NCI-H460 (cell line): ENCODE measurements at places on chromosomes 6 and 20.

DNA sequence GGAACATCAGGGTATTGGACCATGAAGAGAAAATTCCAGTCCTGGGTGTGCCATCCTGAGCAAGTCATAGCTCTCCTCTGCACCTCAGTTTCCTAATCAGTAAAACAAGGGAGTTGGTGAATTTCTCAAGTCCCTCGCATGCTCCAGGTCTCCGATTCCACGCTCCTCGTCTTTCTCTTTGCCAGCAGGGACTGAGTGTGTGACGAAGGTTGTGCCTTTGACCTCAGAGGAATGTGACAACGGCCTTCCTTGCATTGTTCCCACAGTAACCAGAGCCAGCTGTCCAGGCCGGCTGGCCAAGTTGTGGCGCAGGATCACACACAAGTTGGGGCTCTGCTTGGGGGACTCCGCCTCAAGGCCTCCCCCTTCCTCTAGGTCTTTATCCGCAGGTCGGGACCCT, 217.3 kb downstream of the ATXN1 start:
- DNase-seq = no peak

DNA sequence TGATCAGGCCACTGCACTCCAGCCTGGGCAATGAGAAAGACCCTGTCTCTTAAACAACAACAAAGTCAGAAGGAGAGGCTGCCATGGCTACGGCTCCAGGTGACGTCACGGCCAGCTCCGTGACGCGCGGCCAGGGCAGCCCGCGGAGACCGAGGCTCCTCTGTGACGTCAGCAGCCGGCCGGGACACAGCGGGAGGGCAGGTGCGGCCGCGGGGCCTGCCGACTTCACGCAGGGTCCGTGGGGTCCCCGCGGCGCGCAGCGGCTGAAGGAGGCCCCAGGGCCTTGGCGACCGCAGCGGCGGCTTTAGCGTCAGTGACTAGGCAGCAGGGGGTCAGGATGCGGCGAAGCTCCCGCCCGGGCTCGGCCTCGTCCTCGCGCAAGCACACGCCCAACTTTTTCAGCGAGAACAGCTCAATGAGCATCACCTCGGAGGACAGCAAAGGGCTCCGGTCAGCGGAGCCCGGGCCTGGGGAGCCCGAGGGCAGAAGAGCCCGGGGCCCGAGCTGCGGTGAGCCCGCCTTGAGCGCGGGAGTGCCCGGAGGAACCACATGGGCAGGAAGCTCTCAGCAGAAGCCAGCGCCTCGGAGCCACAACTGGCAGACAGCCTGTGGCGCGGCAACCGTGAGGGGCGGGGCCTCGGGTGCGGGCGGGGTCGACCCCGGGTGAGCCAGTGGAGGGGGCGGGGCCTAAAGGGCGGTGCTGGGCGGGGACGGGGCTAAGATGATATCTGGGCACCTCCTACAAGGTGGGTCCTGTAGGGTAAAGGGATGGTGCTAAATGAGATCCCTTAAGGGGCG, at the start of gene SPAG4:
TSS of gene SPAG4 (plus strand) at position 163 of the 798 bp plus-strand sequence. CDS start at position 338, 175 bp downstream.
- DNase-seq = peak; percentile 41

- no peak for DNase-seq
Measured at GRCh38 chr6:145648149-145648548, 87.2 kb downstream of the EPM2A start.

DNA sequence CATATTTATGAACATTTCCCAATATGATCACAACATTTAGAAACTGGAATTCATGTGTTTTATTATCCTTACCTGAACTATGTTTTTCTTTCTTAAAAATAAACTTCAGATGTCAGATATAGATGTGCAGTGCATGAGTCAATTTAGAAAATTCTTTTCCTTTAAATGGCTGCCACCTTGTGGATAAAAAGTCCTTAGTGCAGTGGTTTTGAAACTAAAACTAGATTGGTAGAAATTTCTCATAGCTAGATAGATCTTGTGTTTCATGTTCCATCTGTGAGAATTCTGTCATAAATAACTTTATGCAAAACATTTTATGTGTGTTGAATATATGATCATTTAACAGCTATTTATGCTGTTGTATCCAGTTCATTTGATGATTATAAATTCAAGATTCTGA, 134.9 kb downstream of the KLHL32 start:
- peak; percentile 35 for DNase-seq

- DNase-seq = no peak
Measured at GRCh38 chr6:10847684-10848083, 9.3 kb upstream of the MAK start.

GRCh38 chr6:143699430-143699825, 21.7 kb downstream of the PHACTR2 start:
- no peak for DNase-seq

GRCh38 chr6:14593286-14593685, 475.7 kb downstream of the CD83 start:
- no peak for DNase-seq

DNA sequence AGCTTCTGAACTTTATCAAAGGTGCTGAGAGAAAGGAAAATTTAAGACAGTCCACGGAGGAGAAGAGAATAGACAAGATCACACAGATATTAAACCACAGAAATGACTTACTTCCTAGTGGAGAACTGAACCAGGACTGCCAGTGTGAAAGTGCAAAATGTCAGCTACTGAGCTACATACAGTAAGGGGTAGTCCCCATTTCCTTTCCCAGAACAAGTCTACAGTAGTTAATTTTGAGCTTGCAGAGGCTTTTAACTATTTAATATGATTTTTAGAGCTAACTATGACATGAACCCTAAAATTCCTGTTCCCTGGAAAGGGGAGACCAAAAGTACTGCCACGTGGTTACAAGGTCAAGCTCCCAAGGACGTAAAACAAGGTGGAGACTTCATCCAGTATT, 45.1 kb downstream of the CEP85L start:
- DNase-seq = no peak

DNA sequence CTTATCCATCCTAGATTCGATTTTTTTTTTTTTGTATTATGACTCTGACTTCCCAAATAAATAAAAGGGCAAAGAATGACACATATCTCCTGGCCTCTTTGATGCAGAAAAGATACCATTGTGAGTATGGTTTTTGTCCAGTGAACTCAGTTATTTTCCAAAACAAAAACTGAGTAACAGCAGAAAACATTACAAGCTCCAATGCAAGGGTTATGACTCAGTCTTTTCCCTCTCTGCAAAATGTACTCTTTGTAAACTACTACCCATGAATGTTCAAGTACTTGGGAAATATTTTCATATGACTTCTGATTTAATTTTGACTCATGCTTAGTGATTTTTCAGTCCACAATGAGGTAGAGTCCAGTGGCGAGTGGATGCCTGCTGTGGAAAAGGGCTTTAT, 355.3 kb downstream of the RNF144B start:
- DNase-seq = no peak

DNA sequence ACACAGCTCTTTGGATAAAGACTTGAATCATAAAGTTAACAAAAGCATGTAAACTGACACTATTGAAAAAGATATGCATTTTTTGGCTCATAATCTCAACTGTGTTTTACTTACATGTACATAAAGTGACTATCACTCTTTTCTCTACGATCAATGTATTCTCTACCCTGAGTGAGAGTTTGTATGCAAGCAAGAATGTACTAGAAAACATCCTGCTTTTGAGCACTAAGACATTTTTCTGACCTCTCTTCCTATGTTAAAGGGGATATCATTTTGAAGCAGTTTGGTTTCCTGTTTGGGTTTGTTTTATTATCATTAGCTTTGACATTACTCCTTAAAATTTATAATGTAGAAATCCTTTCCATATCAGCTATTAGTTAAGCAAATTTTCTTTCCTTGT, 910.8 kb downstream of the C6orf118 start:
- no peak for DNase-seq

DNA sequence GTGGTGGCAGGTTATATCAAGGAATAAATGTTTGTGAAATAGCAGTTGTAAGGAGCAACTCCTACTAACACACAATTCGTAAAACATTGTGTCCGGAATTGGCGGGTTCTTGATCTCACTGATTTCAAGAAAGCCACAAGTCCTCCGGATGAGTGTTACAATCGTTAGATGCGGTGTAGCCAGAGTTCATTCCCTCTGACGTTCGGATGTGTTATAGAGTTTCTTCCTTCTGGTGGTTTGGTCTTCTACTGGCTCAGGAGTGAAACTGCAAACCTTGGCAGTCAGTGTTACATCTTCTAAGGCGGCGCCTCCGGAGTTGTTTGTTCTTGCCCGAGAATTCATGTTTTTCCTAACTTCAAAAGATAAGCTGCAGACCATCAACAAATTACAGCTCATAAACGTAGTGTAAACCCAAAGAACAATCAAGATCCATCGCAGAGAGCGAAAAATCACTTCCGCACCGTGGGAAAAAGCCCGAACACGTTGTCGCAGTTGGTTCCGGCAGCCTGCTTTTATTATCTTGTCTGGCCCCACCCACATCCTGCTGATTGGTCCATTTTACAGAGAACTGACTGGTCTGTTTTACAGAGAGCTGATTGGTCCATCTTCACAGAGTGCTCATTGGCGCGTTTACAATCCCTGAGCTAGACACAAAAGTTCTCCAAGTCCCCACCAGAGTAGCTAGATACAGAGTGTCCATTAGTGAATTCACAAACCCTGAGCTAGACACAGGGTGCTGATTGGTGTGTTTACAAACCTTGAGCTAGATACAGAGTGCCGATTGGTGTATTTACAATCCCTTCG, 58.2 kb downstream of the TRIM27 start:
- peak; percentile 39 for DNase-seq
